T-helper 2 cell treated with Interferon-gamma antibody and Interleukin-4, amounts not matched to agents 5 μg/mL and 100 μg/mL, for 36 hours (primary cell): ENCODE measurements at places on chromosomes 2 and 18.

DNA sequence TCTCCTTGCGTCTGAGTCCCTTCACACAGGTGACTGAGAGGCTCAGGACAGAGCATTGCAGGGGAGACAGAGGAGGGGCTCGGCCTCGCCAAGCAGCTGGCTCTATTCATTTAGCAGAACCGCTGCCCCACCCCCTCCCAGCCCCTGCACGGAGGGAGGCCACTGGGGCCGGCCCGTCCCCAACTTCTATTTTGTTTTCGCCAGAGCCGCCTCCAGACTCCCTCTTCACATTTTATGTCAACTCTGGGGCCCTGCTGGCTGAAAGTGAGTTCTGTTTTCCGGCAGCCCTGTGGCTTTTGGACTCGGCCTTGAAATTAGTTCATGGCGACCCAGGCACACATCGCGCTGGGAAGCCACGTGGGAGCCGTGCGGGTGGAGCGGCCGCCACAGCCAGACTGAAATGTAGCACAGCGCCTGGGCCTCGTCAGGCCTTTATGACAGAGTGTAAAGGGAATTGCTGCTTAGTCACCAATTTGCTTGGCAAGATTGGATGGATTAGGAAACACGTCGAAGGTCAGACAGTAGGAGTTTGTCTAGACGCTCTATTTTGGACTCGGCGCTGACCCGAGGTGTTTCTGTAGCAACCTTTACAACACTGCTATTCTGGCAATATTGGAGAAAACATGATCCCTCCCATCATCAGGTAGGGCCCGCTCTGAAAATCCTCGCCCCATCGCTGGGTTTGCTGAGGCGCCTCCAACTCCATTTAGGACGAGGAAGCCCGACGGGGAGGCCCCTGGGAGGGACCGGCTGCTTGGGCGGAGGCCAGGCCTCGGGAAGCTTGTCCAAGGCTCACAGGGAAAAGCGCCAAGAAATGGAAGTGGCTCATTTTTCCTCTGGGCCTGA, 90.7 kb upstream of the CTDP1 start:
- no peak for DNase-seq

GRCh38 chr18:58723810-58724602, 52.7 kb downstream of the MALT1 start:
- DNase-seq: no peak

DNA sequence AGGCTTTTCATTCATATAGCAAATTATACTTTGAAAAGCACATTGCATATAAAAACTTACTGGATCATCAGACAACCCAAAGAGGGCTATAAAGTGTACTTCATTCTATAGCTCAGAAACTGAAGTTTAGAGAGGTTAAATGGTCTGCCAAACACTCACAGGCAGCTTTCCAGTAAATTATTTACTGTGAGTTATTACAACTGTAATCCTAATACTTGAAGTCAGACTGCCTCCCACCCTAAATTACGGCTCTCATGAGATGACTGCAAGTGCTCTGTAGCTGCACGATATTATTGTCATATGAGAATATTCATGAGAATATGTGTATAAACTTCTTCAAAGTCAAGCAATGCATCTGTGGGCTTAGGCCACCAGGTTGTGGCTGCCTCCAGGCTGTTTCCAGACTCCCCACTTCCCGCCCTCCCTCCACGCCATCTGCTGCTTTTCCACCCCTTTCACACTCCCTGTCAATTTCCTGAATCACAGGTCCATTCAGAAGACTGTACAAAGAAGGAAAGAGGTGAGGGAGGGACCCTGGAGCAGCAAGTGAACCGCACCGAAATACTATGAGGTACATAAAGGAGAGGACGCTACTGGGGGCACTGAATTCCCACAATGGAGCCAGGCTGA, 111.1 kb upstream of the SPOPL start:
- DNase-seq: no peak

DNA sequence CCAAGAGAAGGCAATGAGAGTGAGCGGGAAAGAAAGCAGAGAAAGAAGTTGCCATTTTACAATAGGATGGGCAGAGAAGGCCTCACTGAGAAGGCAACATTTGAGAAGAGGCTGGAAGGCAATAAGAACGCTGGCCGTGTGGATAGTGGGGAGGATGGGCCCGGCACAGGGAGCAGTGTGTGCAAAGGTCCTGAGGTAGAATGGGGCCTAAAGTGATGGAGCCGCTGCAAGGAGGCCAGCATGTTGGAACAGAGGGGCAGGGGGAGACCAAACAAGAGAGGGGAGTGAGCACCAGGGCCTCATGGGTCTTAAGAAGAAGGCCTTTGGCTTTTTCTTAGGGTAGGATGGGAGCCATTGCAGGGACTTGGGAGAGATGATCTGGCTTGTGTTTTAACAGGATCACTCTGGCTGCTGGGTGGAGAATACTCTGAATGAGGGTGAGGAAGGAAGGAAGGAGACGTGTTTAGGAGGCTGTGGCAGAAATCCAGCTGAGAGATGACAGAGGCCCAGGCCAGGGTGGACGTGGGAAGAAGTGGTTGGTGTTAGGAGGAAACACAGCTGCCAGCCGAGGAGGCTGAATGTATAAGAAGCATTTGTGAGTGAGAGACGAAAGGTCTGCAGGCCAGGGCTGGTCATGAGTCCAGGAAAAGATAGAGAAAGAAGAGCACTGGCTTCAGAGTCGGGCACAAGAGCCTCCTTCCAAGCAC, 159.8 kb downstream of the KLHL29 start:
- no peak for DNase-seq

- DNase-seq: no peak
Measured at GRCh38 chr2:6864923-6865345, 773 bp downstream of the CMPK2 start.

DNA sequence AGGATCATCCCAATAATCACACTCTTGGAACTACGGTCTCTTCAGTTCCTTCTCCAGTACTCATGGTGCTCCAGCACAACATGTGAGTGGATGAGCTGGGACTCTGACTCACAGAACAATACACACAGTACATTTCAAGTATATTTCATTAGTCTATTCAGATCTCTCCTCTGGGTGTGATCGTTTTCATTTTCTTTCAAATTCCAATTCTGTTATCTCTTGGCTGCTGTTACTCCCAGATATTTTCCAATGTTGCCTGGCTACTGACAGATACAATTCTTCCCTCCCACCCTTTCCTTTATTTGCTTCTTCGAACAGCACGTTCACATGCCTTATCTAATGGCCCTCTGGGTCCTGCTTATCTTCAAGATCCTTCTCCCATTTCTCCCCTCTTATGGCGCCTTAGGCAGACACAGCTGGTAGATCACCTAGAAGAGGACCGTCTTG, 216.0 kb downstream of the ACKR3 start:
- no peak for DNase-seq

DNA sequence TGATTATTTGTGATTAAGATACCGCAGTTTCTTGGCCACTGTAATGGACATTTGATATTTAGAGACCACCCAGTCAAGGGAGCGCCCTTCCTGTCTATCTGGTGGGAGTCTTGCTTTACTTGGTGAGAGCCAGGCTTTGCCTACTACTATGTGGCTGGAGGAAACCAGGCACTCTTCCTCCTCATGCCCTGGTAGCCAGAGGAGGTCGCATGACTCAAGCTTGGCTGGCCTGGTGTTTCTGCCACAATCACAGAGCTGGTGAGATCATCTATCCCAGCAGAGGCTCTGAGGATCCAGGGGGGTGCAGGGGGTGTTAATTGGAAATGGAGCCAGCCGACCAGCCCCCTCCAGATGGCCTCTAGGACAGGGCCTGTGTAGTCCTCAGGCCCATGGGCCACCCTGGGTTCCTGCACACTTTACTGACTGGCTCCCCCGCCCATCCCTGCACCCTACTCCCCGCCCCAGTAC, 46.8 kb upstream of the BIN1 start:
- no peak for DNase-seq

DNA sequence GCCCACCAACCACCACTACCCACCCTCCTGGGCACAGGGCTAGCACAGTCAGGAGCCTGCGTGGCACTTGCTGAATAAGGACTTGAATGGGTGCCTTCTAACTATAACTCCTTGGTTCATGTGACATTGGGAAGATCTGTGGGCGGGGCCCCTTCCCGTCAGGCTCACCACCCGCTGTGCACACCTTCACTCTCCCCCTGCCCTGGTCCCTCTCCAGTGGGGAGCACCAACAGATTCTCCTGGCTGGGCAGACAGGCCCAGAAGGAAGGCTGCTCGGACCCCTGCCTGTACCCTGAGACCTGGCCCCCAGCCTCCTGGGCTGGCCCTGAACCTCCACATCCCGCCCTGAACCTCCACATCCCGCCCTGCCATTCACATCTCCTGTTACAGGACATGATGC, 33.4 kb upstream of the POMC start:
- no peak for DNase-seq

DNA sequence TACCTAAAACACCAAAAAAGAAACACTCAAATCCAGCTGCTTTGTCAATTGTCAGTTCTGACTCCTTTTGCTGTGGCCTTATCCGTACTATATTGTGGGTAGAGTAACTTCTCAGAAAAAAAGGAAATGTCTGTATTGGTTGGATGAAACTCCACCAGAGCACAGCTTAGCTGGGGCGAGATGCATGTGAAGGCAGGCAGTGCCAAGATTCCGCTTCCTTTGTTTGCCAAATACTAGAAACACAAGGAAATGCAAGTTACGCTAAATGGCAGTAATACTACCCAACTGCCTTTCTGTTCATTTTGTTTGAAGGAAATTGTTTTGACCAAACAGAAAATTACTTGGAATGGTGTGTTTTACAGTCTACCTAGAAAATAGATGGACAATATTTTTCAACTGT, 10.0 kb downstream of the KLF11 start:
- no peak for DNase-seq

DNA sequence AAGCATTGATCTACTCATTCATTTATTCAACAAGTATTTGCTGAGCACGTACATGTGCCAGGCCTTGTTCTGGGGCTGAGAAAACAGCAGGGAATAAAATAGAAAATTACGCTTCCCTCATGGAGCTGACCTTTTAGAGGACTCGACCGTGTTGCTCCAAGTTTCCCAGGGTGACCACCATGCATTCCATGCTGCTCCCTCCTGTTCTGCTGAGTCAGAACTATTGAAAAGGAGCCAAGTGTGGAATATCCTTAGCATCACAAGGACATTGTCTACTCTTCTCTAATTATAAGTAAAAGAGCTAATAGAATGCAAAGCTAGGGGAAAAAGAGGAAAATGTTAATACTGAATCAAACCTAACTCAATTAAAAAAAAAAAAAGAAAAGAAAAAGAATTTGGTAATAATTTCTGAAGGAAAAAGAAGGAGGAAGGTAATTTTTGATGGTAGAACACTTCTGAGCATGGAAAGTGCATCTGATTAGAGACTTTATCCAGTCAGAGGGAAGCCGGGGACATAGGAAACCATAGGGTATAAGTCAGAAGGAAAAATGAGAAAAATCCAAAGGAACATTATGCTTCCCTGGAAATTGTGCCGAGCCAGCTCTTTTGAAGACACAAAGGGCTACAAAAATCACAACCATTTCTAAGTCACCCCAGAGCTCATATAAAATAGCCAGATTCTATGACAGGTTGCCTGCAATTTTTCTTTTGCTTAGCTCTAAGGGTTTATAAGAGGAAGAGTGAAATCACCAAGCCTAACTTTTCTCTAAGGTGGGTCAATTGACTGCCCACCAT, 339.4 kb downstream of the RND3 start:
- no peak for DNase-seq

GRCh38 chr2:23127465-23127864, 257.5 kb upstream of the KLHL29 start:
- no peak for DNase-seq

DNA sequence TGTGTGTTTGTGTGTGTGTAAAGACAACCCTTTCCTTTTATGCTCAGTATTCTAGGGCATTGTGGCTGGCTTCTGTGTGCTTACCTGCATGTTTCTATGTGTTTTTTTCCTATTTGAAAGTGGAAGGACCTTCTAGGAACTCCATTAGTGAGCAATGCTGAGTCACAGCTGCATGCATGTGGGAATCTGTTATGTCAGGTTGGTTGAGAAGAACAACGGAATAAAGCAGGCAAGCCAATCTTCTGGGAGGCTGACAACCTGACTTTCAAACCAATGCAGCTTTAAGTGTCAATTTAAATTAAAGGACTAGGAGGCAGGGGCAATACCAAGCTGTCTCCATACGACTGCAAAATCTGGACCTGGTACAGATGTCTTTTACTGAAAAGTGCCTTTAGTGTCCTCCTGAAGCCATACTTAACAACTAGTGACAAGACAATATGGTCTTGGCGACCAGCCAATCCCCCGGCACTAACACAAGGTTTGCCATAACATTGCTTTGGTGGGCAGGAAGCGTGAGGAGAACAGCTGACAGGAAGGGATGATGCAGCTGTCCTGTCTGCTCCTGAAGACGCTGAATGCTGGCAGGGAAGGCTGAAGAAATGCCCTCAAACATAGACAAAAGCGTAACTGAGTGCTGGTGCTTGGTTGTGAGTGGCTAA, 514.7 kb upstream of the CDH7 start:
- DNase-seq: no peak

DNA sequence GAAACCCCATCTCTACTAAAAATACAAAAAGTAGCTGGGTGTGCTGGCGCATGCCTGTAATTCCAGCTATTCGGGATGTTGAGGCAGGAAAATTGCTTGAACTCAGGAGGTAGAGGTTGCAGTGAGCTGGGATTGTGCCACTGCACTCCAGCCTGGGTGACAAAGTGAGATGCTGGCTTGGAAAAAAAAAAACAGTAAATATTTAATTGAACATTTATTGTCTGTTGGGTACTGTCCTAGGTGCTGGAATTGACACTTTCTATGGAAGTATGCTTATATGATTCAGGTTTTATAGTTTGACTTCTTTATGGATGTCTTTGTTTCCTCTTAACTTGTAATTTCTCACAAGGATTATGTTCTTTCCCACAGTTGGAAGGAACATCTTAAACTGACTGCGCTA, 633.1 kb upstream of the SETBP1 start:
- DNase-seq: no peak

DNA sequence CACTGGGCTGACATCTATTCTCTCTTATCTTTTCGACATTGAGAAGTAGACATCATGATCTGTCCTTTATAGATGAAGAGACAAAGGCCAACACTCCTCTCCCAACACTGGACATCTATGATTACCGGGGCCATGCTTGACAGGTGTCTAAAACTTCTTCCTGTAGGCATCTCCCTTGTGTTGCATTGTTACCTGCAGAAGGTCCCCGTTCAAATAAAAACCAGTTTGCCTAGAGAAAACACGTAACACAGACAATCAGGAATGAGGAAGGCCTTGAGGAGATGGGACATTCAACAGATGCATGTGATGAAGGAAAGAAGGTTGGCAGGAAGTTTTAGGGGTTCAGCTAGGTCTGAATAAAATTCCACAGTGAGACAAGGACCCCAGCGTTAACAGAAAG, 70.8 kb upstream of the ST8SIA3 start:
- no peak for DNase-seq

DNA sequence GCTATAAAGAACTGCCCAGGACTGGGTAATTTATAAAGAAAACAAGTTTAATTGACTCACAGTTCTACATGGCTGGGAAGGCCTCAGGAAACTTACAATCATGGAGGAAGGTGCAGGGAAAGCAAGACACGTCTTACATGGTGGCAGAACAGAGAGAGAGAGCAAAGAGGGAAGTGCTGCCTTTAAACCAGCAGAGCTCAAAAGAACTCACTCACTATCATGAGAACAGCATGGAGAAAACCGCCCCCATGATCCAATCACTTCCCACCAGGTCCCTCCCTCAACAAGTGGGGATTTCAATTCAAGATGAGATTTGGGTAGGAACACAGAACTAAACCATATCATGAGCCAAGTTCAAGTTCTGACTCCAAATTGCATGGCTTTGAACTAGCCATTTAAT, 62.8 kb upstream of the PPP1CB start:
- no peak for DNase-seq
